ENCODE measurements at places on chromosomes 7 and 10.

GRCh38 chr10:76440426-76440825 is 1009.0 kb downstream of the LRMDA start:
- no peak for DNase-seq

- DNase-seq: no peak
These were observed 48.5 kb upstream of the LRRTM3 start for GRCh38 chr10:66877361-66877760.

DNA sequence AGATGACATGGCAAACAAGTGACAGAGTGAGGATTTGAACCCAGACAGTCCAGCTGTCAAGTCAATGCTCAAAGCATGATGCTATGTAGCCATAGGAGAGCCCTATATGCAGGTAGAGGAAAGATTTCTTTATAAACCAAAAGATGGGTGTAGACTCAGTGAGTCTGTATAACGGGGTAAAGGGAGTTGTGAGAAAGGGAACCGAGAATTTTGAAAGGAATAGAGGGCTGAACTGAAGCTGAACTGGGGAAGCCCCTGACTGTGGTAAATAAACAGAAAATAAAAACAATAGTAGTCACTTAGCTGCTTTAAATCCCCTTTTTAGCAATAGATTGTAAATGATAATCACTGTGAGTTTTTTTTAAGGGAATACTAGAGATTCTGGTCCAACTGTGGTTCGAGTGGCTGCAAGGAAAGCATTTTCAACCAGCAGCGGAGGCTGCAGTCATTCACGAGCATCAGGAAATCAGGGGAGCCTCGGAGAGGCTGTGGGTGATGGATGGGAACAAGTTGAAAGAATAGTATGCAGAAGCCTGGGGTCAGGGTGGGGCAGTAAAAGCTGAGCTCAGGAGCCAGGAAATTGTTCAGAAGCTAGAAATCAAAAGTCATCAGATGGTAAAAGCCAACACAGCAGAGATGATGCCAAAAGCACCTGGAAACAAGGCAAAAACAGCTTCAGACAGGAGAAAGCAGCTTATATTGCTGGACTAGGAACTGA is 393.5 kb downstream of the GFRA1 start:
- DNase-seq: no peak

DNA sequence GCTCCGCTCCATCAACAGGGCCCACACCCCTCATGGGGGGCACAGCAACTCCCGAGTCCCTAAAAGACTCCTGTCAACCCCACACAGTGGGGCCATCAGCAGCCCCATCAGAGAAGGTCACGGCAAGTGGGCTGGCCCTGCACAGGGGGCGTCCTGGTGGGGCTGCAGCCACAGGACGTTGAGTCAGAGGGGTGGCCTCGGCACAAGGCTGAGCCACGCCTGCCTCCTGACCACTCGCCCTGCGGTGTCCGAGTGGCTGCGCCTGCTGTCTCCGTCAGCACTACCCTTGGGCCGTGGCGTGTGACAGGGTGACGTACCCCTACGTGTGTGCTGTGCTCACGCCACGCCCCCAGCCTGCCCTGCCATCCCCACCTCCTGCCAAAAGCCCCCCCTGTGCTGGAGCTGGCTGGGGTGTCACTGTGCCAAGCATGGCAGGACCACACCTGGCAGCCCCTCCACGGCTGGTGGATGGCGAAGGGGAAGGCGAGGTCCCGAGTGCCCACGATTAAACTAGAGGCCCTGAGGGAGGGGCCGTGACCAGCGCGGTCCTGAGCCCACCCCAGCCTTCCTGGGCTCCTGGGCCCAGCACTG is 26.0 kb upstream of the NKX6-2 start:
- no peak for DNase-seq

DNA sequence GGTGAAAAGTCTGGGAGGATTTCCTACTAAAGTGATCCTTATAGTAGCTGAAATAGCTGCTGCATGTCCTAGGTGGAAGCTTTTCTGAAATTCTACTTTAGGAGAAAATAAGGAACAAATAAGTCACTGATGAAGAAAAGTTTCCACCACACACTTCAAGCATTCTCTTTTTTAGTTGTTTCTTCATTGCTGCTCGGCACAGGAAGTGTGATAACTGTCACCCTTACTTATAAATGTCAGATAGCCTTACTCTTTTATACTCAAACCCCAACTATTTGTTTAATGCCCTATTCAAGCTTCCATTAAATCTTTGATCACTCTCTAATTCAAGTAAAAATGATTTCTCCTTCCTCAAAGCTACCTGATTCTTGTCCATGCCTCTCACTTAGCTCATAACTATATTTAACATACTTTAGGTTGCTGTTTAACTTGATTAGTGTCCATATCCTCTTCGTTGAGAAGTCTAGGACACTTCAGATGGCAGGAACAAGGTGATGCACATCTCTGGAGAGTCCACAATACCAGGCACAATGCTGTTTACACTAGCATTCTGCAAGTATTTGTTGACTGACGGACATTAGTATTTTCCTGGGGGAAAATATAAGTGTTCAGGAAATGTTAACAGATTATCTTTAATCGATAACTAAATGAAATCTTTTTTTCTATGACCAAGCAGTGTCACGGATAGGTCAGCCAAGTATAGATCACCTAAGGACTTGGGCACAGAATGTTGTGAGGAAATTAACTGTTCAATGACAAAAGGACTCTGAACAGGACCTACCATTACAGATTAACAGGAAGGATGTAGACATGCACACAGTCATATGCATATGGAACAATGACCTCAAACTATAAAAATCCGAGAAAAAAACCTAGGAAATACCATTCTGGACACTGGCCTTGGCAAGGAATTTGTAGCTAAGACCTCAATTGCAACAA is 67.4 kb downstream of the ZNF438 start:
- DNase-seq: no peak

DNA sequence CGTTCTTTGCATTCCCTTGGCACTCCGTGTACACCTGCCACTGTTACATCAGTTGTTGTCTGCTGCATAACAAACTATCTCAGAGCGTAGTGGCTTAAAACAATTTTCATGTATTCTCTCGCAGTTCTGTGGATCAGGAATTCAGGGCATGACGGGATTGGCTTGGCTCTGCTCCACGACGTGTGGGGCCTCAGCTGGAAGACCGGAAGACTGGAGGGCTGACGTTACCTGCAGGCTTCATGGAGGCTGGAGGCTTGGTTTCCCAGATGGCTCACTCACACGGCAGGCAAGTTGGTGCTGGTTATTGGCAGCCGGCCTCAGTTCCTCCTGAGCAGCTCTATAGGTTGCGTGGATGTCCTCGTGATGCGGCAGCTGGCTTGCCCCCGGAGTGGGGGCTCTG is 25.5 kb downstream of the NYAP1 start:
- peak; percentile 79 for DNase-seq

Data from astrocyte of the spinal cord (primary cell).